ENCODE measurements at places on chromosomes 7 and 10.

DNA sequence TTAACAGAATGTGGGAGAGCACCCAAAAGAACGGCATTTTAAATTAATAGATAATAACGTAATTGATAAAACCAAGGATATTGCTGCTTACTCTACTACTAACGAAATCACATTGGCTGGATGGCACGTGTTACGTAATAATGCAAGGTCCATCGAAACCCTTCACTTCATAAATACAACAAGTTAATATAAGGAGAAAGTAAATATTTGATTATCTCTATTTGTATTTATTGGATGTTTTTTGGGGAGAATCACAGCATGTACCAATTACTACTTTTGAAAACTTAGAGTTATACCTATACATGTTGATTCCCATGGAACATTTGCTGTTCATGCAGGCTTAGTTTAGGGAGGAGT lies 1.6 kb downstream of the PRKG1 start:
- DNase-seq, result no peak

GRCh38 chr7:28169230-28169629 lies 11.4 kb downstream of the JAZF1 start:
- DNase-seq, result no peak

DNA sequence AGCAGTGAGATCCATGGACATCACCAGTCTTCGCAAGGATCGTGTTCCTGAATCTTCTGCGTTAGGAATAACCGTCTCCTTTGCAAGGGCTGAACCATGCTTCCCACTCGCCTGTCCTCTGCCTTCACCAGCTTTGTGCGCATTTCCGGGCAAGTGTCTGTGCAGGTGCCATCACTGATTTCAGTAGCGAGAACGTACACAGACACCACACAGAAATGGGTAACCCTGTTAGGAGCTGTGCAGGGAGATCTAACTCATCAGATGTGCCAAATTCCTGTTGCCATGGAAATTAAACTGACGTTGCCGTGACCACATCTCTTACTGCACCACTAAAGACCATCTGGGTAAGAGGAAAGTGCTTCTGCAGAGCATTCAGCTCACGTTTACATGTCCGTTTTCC lies 146.3 kb downstream of the DIP2C start:
- no peak for DNase-seq

DNA sequence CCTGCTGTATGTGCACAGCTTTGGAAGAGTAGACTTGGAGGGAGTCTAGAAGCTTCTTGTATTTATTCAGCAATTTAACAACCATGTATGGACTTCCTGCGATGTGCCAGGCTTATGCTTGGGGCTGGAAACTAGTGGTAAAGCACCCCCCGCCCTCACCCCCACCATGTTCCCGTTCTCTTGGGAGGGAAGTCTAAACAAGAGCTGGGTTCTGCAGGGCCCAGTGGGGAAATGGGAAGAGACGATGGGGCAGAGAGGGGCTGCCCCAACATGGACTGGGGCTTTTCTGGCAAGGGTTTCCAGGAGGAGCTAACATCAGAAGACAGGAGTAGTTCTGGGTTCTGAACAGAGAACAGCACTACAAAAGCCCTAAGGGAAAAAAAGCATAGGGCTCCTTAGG lies 8.0 kb downstream of the RASSF4 start:
- no peak for DNase-seq
